T47D (cell line): ENCODE measurements at places on chromosomes 6 and 20.

GRCh38 chr6:45174045-45174444 lies 154.1 kb upstream of the RUNX2 start:
- no peak for DNase-seq

GRCh38 chr20:56249244-56249955 lies 868 bp downstream of the MC3R start:
- DNase-seq = peak; percentile 63

- DNase-seq = no peak
Measured at GRCh38 chr6:80382811-80383210, 276.3 kb downstream of the BCKDHB start.

DNA sequence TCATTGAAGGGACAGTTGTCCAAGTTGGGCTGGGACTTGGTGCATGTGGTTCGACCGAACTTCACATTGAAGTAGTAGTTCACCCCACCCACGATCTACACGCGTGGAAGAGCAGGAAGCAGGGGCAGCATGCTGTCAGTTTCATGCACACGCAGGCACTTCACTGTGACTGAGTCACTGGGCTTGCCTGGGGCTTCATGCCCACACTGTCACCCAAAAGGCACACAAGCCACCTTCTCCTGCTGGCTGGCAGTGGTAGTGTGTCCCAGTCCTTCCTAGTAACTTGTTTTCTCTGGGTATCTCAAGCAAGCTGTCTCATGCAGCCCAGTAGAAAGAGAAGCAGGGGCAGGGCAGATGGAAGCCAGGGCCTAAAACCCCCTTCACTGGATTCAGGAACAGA lies 2.0 kb downstream of the CST5 start:
- DNase-seq = no peak

DNA sequence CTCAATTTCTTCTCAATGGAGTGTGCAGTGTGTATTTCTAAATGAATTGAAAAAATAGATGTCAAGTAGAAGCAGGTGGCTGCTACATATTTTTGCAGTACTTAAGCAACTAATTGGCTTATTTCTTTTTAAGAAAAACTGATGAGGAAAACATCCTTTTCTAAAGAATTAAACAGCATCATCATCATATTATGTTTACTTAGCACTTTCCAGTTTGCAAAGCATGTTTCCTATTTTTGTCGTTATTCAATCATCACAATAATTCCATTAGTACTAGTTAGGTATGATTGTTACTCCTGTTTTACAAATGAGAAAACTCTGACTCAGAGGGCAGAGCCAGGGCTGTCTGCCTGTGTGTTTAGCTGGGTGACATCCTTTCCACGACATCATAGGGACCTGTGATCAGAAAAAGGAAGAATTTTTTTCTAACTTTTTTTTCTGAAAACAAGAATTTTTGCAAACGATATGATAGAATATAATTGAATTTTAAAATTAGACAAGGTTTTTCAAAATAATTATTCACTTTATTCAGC lies 22.7 kb upstream of the BMP6 start:
- no peak for DNase-seq

DNA sequence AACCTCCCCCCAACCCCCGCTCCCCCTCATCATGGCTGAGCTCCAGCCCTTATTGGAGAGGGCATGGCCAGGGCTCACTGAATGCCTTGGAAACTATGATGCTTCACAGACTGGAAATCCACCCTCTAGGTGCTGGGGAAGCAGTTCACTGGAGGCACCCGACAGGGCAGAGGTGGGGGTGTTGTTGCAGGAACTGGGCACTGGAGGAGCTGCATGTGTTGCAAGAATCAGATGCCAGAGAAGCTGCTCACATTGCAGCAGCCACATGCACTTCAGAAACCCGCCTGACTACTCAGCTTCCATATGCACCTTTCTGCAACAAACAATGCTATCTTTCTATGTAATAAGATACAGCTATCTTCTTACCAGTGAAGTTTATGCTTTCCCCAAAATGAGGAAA lies 7.9 kb upstream of the TBPL1 start:
- no peak for DNase-seq

GRCh38 chr6:2877057-2877882 lies 25.8 kb downstream of the SERPINB9 start:
- DNase-seq = peak; percentile 26

DNA sequence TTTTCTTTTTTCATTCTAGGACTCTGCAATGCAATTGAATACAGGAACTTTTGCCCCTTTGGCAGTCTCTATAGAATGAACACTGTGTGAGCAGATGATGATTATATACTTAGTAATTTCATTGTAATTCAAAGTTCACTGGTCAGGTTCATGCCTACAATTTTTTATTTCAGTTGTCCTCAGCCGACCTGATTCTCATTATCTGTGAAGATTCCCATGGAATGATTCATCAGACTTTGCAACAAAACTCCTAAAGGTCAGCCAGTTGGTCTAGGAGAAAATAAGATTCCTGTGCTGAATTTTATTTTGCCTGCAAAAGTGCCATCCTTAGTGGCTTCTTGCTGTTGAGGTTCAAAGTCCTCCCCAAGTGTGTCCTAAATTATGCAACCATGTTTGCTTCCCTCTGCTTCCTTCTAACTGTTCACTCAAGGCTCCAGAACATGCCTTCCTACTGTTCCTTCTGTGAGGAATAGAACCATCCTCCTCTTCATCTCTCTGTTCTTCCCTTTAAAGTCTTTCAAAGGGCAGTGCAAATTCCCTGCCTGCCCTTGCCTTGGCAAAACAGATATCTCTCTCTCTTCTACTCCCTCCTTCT lies 194.2 kb upstream of the CNR1 start:
- DNase-seq = no peak

DNA sequence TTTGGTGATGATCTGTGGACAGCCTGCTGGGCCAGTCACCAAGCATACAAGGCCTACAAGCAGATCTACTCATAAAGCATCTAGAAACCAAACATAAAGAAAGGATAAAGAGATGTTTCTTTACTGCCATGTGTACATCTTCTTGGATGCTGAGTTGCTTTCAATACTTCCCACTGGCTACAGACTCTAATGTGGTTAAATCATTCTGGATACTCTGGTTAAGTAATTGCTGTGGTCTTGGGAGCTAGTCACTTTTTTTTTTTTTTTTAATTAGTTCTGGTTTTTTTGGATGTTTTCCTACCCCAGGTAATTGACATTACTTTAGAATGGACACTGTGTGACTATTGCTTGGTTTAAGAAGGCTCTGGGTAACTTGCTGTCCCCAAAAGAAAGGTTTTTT lies 215.4 kb upstream of the RUNX2 start:
- no peak for DNase-seq

DNA sequence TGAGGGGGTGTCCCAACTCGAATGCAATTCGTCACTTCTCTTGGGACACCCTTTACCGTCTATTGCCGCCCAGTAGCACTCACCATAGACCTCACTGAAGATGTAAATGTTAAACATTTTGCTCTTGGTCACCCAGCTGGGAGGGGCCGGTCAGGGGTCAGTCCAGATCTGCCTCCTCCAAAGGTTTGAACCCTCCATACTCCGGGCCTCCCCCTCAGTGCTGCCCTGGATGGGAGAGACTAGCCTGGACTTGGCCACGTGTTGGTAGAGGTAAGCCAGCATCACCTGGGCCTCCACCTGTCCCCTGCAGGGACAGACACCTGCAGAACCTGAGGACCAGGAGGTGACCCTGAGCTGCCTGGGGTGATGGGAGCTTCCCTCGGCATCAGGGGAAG lies 5.0 kb upstream of the MYT1 start:
- no peak for DNase-seq

- DNase-seq = no peak
Measured at GRCh38 chr6:74577619-74578018, 628.2 kb downstream of the COL12A1 start.

DNA sequence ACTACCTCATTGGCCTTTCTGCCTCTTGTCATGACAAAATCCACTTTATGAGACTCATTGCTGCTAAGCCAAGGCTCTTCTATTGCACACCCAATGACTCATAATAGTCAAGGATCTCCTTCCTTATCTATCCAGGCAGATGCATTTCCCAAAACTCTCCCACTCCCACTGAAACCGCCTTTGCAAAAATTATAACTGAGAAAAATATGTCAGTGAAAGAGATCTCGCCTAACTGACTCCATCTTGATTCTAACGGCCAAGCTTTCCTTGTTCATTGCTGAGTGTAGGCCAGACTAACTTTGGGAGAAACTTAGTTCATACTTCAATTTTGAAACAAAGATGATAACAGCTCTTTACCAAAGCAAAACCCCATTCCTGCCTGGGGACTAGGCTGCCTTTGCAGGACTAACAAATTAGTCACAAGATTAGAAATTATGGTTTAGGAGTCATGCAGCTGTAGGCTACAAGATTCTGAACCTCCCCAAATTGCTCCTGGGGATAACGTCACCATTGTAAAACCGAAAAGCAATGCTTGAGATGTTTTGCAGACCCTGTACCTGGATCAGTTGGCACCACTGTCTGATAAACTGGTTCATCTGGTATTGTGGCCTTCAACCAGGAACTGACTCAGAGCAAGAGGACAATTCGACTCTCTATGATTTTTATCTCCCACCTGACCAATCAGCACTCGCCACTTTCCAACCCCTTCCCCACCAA lies 47.1 kb downstream of the HAO1 start:
- DNase-seq = no peak

DNA sequence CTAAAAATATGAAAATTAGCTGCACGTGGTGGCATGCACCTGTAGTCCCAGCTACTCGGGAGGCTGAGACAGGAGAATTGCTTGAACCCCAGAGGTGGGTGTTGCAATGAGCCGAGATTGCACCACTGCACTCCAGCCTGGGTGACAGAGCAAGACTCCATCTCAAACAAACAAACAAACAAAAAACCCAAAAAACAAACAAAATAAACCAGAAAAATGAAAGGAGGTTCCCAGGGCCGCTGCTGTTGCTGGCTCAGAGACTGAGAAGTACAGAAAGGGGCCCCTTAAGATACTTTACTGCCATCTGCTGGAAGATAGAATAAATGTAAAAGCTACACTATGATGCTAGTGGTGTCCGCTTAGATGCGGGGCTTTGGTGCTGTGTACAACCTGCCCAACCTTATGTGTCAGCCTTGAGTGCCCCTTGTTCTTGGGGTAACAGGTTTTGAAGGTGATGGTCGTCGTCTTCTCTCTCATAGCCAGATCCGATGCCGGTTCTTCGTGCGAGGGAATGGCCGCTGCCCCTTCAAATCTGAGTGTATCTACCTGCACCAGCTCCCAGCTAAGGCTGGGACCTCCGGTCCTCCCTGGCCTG lies 2.8 kb upstream of the FANCE start:
- DNase-seq = peak; percentile 70

DNA sequence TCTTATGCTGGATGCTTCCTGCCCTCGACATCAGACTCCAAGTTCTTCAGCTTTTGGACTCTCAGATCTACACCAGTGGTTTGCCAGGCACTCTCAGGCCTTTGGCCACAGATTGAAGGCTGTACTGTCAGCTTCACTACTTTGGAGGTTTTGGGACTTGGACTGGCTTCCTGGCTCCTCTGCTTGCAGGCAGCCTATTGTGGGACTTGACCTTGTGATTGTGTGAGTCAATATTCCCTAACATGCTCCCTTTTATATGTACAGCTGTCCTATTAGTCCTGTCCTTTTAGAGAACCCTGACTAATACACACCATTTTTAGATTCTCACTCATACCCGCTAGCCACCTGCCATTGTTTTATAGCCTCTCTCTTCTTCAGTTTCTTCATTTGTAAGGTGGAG lies 382.1 kb upstream of the TSHZ2 start:
- DNase-seq = no peak

- no peak for DNase-seq
Measured at GRCh38 chr6:35220711-35221110, 7.0 kb downstream of the SCUBE3 start.

DNA sequence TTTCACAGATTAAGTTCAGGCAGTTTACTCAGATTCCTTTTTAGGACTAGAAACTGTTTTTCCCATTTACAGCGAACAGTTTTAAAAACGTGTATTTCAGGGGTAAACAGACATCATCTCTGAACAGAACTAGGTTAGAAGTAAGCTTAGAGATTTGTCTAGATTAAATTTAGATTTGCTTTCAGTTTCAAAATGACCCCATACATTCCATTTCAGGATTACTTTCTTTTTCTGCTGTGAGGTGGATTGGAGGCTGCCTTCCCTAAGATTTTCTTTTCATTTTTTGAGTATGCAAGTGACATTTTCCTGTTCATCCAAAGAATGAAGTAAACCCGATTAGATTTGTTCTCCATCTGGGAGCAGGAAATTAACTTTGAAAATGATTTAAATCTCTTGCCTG lies 747.2 kb downstream of the KHDRBS2 start:
- DNase-seq = no peak

DNA sequence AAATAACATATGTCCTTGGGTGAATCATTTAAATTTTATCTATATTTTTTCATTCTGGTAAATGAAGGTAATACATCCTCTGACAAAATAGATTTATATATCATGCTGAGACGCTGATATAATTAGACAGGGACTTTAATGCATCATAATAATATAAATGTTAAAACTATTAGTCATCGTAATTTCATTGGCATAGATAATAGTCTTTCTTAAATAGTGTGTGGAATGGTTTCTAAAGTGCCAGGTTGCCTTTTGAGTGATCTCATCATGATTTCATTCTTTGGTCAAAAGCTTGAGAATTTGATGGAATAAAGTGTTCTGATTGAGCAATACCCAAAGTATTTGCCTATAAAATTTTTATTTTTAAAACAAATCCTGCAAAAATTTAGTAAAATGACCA lies 43.2 kb upstream of the BMP5 start:
- DNase-seq = no peak

GRCh38 chr20:61737812-61738443 lies 327.8 kb downstream of the TAF4 start:
- no peak for DNase-seq

- DNase-seq = no peak
Measured at GRCh38 chr20:62362590-62362940, 4.5 kb downstream of the LAMA5 start.

GRCh38 chr6:11412011-11412424 lies 125.5 kb upstream of the TMEM170B start:
- DNase-seq = no peak

DNA sequence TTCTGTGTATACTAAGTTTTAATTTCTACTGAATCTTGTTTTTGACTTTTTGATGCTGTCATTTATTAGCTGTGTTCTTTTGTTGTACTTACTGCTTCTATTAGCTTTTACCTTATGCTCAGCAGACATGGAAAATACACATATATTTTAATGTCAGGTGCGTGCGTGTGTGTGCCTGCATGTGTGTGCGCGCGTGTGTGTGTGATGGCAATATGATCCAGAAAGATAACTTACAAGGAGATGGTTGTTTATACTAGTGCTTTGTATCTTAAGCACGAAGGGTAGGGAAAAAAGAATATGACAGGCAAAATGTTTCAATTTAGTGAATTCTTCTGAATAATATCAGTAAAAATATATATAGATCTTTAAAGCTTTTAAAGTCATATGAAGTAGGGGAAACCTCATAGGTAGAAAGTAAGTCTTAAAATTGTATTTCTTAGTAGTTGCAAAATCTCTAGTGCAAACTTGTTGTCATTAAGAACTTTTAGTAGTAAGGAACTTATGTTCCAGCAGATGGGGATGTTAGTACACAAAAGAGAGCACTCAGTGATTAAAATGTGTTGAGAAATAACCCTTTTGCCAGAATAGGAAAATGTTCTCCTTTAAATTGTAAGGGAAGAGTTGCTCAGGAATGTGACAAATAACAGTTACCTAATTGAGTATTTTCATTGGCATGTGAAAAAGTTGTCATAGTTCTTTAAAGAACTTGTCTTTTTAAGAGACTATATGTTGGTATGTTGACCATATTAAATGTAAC lies 13.2 kb downstream of the QKI start:
- peak; percentile 71 for DNase-seq

GRCh38 chr6:163643866-163644265 lies 229.3 kb downstream of the QKI start:
- DNase-seq = no peak
